ENCODE measurements at places on chromosomes 2 and 18. TPM values are rescaled to one million over a fixed set of nuclear protein-coding genes. Genes with fewer than 3 reads are reported as not detected.
A peak's percentile ranks its signal among the peaks of the same experiment; 100 is the strongest.

- no peaks in the 10 kb centered on the region for H3K4me1 ChIP-seq
- H3K27me3 ChIP-seq, result no peaks in the 10 kb centered on the region
- no peaks in the 10 kb centered on the region for H3K36me3 ChIP-seq
- no peak overlapping the region for H3K27ac ChIP-seq
These were observed 18.6 kb upstream of the SKA1 start for GRCh38 chr18:50356036-50356945.

DNA sequence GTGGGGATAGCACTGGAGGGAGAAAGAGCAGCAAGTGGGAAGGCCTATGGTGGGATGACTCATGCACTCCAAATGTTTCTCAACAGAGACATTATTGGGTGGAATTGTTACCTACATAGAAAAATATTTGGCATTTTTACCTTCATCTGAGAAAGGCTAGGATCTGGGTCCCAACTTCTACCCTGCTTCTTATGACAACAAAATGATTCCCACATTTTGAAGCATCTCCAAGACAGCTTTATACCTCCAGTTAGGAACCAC is 908.9 kb upstream of the GYPC start:
- H3K4me1 ChIP-seq, result no peaks in the 10 kb centered on the region
- no peak overlapping the region for H3K4me3 ChIP-seq
- H3K27me3 ChIP-seq, result no peaks in the 10 kb centered on the region
- H3K27ac ChIP-seq, result no peak overlapping the region

DNA sequence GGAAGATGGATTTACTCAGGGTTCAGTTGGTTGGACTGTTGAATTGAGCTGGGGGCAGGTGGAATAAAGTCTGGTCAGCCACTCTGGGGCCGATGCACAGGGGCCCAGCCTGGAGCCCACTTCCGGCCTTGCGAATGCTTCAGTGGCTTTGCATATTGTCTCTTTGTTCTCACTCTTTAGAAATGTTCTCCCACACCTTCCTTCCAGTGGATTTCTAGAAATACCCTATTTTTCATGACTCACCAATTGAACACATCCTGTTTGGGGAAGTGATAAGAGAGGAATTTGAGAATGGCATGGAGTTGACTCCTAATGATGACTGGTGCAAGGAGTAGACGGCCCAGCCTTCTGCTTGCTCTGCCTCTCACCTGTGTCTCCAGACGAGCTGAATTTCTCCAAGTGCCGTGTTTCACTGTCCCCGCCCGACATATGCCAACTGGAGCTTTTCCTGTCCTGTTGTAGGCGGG is 28.1 kb downstream of the ASAP2 start:
- H3K27me3 ChIP-seq, result no peaks in the 10 kb centered on the region
- H3K4me3 ChIP-seq, result no peak overlapping the region
- H3K36me3 ChIP-seq, result no peaks in the 10 kb centered on the region
- peak; percentile 41 for DNase-seq

DNA sequence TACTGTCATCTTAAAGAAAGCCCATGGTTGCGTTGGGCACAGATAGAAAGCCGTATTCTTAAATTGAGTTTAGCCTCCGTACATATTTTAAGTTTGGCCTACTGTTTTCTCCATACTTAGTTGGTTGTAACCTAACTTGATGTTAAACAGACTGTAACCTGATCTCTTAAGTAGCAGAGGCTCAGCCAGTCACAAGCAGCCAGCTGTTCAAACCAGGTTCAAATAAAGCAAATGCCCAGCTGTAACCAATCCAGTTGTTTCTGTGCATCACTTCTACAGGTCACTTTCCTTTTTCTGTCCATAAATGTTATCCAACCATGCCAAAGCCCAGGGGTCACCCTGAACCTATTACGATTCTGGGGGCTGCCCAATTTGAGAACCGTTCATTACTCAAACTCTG is 10.0 kb upstream of the THADA start:
- H3K4me1 ChIP-seq, result no peaks in the 10 kb centered on the region
- H3K4me3 ChIP-seq, result no peak overlapping the region
- no peak for DNase-seq
- H3K27ac ChIP-seq, result no peak overlapping the region
- H3K36me3 ChIP-seq, result no peaks in the 10 kb centered on the region
- H3K27me3 ChIP-seq, result no peaks in the 10 kb centered on the region

KANSL1L gene
- polyA plus RNA-seq, result 4.2 TPM

GRCh38 chr18:79591032-79591308 is 88.6 kb upstream of the CTDP1 start:
- DNase-seq, result no peak
- no peaks in the 10 kb centered on the region for H3K36me3 ChIP-seq
- peaks cover 4% of the 10 kb centered on the region for H3K27me3 ChIP-seq
- no peak overlapping the region for H3K4me3 ChIP-seq

GRCh38 chr2:8312861-8313830 is 368.7 kb upstream of the ID2 start:
- H3K27me3 ChIP-seq, result no peaks in the 10 kb centered on the region
- H3K4me1 ChIP-seq, result peaks cover 21% of the 10 kb centered on the region
- H3K36me3 ChIP-seq, result no peaks in the 10 kb centered on the region
- H3K27ac ChIP-seq, result peak overlapping the region; percentile 89
- no peak overlapping the region for H3K4me3 ChIP-seq
- DNase-seq, result peak; percentile 67

FMNL2 gene
- polyA plus RNA-seq, result 10.3 TPM

DNA sequence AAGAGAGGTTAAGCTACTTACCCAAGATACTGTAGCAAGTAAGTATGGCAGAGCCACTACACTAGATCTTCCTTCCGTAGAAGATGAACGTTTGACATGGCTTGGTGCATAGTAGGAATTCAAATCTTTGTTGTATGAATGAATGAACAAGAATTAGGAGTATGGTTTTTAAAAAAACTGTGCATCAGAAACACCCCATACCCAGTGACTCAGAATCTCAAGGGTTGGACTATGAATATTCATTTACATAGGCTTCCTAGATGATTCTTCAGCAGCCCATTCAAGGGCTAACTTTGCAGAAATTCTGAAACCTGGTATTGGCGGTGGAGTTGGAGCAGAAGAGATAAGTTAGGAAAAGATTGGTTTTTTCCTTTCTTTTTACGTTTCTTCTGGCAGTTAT is 5.4 kb downstream of the ACTR3 start:
- H3K27me3 ChIP-seq, result no peaks in the 10 kb centered on the region
- H3K27ac ChIP-seq, result no peak overlapping the region
- peaks cover 25% of the 10 kb centered on the region for H3K4me1 ChIP-seq
- DNase-seq, result no peak
- H3K36me3 ChIP-seq, result no peaks in the 10 kb centered on the region
- H3K4me3 ChIP-seq, result no peak overlapping the region

LONRF2 gene
- polyA plus RNA-seq, result 1.6 TPM

- H3K4me1 ChIP-seq, result no peaks in the 10 kb centered on the region
- no peaks in the 10 kb centered on the region for H3K36me3 ChIP-seq
- no peak for DNase-seq
These were observed 17.4 kb downstream of the FBLN7 start for GRCh38 chr2:112155331-112156151.

DNA sequence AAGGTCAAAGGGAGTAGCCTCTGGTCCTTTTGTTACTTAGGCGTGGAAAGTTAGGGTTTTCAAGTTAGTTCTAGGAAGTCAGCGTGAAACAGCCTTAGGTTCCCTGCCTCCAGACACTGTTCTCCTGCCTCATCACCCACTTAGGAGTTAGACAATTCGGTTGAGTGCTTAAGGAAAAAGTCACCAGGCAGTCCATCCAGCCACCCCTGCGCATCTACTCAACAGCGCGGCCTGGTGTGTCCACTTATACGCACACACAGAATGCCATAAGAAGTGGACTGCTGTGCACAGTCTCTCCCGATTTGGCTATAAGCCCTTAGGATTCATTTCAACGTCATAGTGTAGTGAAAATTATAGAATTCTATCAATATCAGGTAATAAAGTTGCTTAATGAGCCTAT is 470.8 kb upstream of the TNP1 start:
- DNase-seq, result no peak
- peaks cover 53% of the 10 kb centered on the region for H3K4me1 ChIP-seq
- peak overlapping the region; percentile 77 for H3K27ac ChIP-seq
- H3K4me3 ChIP-seq, result no peak overlapping the region
- H3K27me3 ChIP-seq, result no peaks in the 10 kb centered on the region

- no peak overlapping the region for H3K4me3 ChIP-seq
- H3K4me1 ChIP-seq, result no peaks in the 10 kb centered on the region
- no peak overlapping the region for H3K27ac ChIP-seq
- peak; percentile 56 for DNase-seq
- no peaks in the 10 kb centered on the region for H3K27me3 ChIP-seq
- H3K36me3 ChIP-seq, result no peaks in the 10 kb centered on the region
These were observed 191.0 kb downstream of the GRB14 start for GRCh38 chr2:164430166-164430783.

CPLX4 gene
- not detected for polyA plus RNA-seq

CABYR gene
- polyA plus RNA-seq, result 3.6 TPM

LHCGR gene
- 0.09 TPM for polyA plus RNA-seq

DNA sequence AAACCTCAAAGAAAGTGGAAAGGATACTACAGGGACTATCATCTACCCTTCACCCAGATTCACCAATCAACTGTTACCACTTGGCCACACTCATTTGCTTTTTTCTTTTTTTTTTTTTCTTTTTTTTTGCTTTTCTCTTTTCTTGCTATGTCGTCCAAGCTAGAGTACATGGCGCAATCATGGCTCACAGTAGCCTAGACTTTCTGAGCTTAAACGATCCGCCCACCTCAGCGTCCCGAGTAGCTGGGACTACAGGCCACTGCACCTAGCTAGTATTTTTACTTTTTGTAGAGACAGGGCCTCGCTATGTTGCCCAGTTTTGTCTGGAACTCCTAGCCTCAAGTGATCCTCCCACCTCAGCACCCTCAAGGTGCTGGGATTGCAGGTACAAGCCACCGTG is 24.0 kb downstream of the BIN1 start:
- peak overlapping the region; percentile 95 for H3K27ac ChIP-seq
- DNase-seq, result no peak
- no peaks in the 10 kb centered on the region for H3K36me3 ChIP-seq
- peaks cover 95% of the 10 kb centered on the region for H3K4me1 ChIP-seq

DNA sequence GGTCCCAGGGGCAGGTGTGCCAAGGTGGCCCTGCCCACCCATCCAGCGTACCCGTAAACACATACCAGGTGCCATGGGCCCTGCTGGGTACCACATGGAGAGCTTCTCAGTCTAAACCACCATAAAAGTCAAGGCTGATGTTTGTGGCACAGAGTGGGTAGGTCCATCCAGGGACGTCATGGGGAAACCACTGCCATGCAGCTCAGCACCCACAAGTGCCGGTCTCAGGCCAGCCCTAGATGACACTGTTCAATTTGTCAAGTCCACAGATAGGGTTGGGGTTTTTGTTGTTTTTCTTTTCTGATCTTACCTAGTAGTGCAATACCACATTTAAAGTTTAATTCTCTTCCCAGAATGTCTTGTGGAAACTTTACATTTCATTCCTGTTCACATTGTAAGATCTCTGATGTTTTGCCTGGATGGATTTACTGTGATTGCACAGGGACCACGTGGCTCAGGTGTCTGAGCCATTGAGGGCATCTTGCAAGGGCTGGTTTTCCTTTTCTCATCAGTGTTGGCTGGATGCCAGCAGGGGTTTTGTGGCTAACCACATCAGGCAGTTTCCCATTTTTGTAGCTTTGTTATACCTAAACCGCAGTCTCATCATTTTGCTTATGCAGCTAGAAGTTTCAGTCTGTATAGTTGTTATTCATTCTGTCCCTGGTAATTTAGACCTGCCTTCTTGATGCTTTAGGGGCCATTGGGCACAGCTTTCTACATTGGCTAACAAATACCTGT is 64.7 kb downstream of the STK25 start:
- H3K36me3 ChIP-seq, result no peaks in the 10 kb centered on the region
- DNase-seq, result no peak
- H3K4me3 ChIP-seq, result no peak overlapping the region
- H3K4me1 ChIP-seq, result no peaks in the 10 kb centered on the region

DNA sequence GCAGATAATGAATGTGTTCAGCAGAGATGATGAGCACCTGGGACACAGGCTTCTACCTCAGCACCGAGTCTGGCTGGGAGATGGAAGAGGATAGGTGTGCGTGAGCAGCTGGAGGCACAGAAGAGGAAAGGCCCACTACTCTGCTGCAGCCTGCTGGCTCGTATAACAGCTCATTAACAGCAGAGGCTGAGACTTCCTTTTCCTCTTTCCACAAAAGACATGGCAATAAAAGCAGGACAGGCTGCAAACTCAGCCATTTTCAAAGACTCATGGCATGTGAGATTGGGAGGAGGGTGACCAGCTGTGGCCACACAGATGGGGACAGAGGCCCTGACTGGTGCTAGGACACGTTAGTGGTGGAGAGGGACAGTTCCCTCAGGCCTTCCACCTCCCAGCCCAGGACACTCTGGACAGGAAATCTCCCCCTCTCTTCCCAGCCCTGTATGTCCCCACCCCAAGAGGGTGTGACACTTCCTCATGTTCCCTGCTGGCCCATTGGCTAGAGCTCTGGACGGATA is 60.3 kb downstream of the CACNB4 start:
- H3K4me1 ChIP-seq, result no peaks in the 10 kb centered on the region
- no peak overlapping the region for H3K4me3 ChIP-seq
- peak overlapping the region; percentile 18 for H3K27ac ChIP-seq
- no peaks in the 10 kb centered on the region for H3K36me3 ChIP-seq

DNA sequence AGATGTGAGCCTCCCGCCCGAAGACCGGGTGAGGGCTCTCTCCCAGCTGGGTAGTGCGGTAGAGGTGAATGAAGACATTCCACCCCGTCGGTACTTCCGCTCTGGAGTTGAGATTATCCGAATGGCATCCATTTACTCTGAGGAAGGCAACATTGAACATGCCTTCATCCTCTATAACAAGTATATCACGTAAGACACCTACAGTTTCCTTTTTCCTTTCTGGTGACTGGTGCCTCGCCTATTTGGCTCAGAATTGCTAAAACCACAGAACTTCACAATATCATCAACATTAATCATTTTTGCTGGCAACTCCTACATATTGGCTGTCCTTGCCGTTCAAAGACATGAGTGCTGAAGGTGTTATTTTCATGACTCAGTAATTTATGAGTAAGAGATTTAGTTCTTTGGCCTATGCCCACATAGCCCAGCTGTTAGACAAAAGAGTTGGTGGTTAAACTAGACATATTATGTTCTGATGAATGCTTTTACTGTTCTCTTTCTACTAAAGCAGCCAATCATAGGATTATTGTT is 2.2 kb downstream of the STAMBP start:
- DNase-seq, result no peak
- no peak overlapping the region for H3K4me3 ChIP-seq
- H3K27me3 ChIP-seq, result no peaks in the 10 kb centered on the region
- H3K4me1 ChIP-seq, result peaks cover 6% of the 10 kb centered on the region

TLX2 gene
- not detected for polyA plus RNA-seq

All from hepatocyte (in vitro differentiated cells).